Prostate gland (tissue), 2 donors: ENCODE measurements at places on chromosomes 1 and 21. TPM values are rescaled to one million over a fixed set of nuclear protein-coding genes. Genes with fewer than 3 reads are reported as not detected.
A peak's percentile ranks its signal among the peaks of the same experiment; 100 is the strongest.

DNA sequence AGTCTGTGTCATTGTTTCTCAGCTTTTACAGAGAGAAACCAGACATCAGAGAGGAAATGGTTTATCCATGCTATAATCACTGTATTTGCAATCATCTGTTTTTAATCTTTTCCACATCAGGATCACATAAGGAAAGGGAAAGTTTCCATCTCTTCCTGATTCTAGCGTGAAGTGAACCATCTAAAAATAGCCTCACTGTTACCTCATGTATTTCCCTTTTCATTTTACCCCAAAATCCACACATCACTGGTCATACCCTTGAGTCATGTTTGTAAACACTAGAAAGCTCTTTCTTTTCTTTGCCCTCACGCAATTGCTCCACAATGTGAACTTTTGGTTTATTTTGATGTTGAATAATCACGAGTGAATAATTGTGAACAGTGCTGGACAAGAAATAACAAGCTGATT is 146.0 kb downstream of the PLA2G4A start:
- no peak overlapping the region for H3K27ac ChIP-seq
- no peaks in the 10 kb centered on the region for H3K4me1 ChIP-seq
- H3K27me3 ChIP-seq, result no peaks in the 10 kb centered on the region
- H3K36me3 ChIP-seq, result no peaks in the 10 kb centered on the region
- DNase-seq, result no peak

DNA sequence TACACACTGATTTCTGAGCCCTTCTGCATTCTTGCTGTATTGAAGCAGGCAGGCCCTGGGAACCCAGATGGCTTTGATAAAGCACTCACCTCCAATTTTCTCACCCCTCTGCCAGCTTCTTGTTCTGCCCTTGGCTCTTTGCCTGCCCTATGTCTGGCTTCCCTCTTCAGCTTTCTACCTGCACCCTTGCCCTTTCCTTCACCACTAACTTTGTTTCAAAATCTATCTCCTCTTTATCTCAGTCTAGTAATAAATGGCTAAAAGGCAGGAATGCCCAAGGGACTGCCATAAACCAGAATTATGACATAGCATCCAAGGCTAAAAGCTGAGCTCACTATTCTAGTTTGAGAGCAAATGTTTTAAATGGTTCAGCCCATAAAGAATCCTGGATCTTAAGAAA is 178.7 kb downstream of the TNR start:
- H3K4me1 ChIP-seq, result no peaks in the 10 kb centered on the region
- H3K27ac ChIP-seq, result no peak overlapping the region

Gene CRYBG2
- 4.8 TPM for total RNA-seq

Gene TACSTD2
- 310 TPM for total RNA-seq

- no peaks in the 10 kb centered on the region for H3K27me3 ChIP-seq
- H3K27ac ChIP-seq, result no peak overlapping the region
- H3K4me1 ChIP-seq, result no peaks in the 10 kb centered on the region
- H3K4me3 ChIP-seq, result no peak overlapping the region
- DNase-seq, result no peak
Observed at GRCh38 chr1:165876121-165876520, 48.7 kb downstream of the UCK2 start.

- H3K27ac ChIP-seq, result no peak overlapping the region
- no peaks in the 10 kb centered on the region for H3K27me3 ChIP-seq
- DNase-seq, result no peak
- no peaks in the 10 kb centered on the region for H3K4me1 ChIP-seq
Observed at GRCh38 chr1:95636897-95637296, 402.9 kb downstream of the RWDD3 start.

Gene ACBD6
- total RNA-seq, result 41.9 TPM

Gene NUAK2
- total RNA-seq, result 20.0 TPM

DNA sequence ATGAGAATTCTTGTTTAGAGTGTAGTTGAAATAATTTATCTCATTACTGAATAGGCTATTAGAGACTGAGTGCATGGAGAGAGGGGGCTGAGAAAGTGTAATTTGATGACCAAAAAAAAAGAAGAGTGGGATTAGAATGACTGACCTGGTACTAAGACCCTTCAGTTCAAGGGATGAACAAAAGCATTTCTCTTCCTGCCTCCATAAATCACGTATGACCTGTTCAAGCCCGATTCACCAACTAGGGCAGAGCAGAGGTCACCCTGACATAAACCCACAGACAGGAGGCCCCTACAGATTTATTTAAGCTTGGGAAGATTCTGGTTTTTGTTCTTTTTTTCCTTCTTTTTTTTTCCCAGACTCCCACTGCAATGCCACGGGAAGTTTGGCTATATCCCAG is 123.7 kb upstream of the COP1 start:
- no peak overlapping the region for H3K27ac ChIP-seq
- H3K4me3 ChIP-seq, result no peak overlapping the region
- H3K27me3 ChIP-seq, result no peaks in the 10 kb centered on the region
- DNase-seq, result no peak

GRCh38 chr1:23196627-23197328 is 20.5 kb downstream of the HTR1D start:
- H3K27ac ChIP-seq, result no peak overlapping the region
- no peaks in the 10 kb centered on the region for H3K36me3 ChIP-seq
- DNase-seq, result no peak
- no peak overlapping the region for H3K4me3 ChIP-seq
- no peaks in the 10 kb centered on the region for H3K27me3 ChIP-seq

Gene SZT2
- total RNA-seq, result 76.9 TPM

Gene TTC39A
- total RNA-seq, result 78.4 TPM

Gene DHRS3
- 178 TPM for total RNA-seq

GRCh38 chr1:54977533-54978297 is 2.7 kb upstream of the TMEM61 start:
- no peak for DNase-seq
- H3K4me1 ChIP-seq, result no peaks in the 10 kb centered on the region
- no peaks in the 10 kb centered on the region for H3K36me3 ChIP-seq
- no peaks in the 10 kb centered on the region for H3K27me3 ChIP-seq
- no peak overlapping the region for H3K27ac ChIP-seq

Gene S100A9
- total RNA-seq, result 25.6 TPM

Gene FCRLB
- 2.3 TPM for total RNA-seq

Gene HPDL
- 0.41 TPM for total RNA-seq

DNA sequence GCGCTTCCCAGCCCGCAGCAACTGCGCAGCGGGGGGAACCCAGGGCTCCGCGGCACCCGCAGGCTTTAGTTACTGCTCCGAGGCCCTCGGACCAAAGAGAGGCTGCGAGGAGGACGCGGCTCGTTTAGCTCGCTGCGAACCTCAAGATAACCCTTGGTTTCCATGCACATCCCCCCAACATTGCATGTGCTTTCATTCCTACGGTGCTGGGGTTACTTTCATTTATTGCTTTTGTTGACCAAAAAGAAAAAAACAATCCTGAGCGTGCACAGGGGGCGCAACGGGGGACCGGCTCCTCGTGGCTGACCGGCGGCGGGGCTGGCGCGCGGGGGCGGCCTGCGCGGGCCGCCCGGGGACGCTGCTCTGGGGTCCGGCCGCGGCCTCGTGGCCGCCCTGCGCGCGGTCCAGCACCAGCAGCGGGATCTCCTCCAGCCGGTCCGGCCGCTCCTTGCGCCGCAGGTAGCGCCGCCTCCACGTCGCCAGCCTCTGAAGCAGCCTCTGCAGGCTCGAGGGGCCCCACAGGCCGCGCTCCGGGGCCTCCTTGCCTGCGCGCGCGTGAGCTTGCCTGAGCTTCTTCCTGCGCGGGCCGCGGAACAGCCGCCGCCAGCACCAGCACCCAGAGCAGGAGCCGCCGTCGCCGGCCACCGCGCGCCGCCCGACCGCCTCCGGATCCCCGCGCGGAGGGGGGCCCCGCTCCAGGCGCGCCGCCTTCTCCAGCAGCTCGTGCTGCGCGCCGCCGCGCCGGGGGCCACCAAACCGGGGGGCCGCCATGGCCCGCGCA is 77.4 kb downstream of the DESI2 start:
- H3K36me3 ChIP-seq, result no peaks in the 10 kb centered on the region
- no peak for DNase-seq

DNA sequence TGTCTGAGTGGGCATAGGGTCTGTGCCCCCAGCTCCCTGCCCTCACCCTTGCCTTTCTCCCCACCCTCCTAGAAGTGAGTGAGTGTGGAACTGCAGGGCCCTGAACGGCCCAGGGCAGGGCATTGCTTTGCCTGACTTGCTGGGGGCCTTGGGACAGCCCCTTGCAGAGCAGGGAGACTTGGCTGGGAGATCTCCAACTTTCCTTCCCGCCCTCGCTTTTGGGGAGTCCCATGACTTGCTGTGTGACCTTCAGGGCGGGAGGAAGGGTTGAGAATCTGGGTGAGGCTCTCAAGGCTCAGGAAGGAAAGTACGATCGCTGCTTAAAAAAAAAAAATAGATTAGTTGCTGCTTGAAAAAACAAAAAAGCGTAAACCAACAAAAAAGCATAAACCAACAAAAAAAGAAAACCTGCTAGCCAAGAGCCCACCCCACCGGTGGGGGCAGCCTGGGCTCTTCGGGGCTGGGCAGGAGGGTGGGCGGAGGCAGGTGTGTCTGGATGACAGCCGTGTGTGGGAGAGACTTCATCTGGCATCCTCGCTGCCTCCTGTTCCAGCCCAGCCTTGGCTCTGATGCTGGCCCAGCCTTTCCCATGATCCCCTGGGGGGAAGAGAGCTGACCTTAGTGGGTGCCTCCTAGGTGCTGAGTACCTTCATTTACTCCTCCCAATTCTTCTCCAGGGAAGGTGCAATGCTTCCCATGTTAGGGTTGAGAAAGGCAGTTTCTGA is 6.5 kb downstream of the NBL1 start:
- H3K27me3 ChIP-seq, result no peaks in the 10 kb centered on the region
- peak; percentile 38 for DNase-seq
- H3K4me1 ChIP-seq, result peaks cover 24% of the 10 kb centered on the region

GRCh38 chr1:121417325-121417923 is 232.6 kb downstream of the SRGAP2C start:
- no peaks in the 10 kb centered on the region for H3K27me3 ChIP-seq
- no peak overlapping the region for H3K27ac ChIP-seq
- H3K4me3 ChIP-seq, result no peak overlapping the region
- H3K36me3 ChIP-seq, result no peaks in the 10 kb centered on the region
- no peak for DNase-seq

DNA sequence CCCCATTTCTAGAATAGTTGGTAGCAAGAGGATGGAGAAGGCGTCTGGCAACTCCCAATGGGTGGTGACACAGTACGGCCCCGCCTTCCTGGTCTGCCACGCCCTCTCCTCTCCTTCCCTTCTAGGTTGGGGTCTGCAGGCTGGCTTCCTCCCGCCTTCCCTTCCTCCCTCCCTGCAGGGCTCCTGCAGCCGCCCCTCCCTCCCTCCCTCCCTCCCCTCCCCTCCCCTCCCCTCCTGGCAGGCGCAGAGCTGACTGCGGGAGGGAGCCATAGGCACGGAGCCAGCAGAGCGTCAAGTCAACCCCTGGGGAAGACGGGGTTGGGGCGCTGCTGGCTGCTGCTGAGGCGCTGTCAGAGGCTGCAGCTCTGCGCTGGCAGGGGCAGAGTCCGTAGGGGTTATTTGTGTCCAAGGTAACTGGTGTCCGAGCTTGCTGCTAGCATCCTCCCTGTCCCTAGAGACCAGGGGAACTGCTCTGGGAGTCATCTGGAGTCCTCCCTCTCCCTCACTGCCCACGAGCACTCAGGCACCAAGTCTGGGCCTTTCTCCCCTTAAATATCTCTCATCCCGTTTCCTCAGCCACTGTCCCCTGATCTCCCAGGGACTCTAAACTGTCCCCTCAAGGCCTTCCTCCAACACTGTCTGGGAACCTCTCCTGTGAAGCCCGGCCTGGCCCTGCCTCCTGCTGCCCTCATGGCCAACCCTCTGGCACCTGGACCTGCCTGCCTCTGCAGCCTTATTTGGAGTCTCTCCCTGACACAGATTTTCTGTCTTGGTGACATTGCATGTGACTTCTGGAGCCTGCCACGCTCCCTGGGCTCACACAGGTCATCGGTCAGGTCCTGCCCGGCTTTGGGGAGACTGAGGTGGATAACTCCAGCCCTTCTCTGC is 57.4 kb upstream of the ACOT11 start:
- H3K4me3 ChIP-seq, result no peak overlapping the region
- no peak for DNase-seq
- H3K27ac ChIP-seq, result no peak overlapping the region
- H3K4me1 ChIP-seq, result peaks cover 3% of the 10 kb centered on the region
- no peaks in the 10 kb centered on the region for H3K27me3 ChIP-seq

DNA sequence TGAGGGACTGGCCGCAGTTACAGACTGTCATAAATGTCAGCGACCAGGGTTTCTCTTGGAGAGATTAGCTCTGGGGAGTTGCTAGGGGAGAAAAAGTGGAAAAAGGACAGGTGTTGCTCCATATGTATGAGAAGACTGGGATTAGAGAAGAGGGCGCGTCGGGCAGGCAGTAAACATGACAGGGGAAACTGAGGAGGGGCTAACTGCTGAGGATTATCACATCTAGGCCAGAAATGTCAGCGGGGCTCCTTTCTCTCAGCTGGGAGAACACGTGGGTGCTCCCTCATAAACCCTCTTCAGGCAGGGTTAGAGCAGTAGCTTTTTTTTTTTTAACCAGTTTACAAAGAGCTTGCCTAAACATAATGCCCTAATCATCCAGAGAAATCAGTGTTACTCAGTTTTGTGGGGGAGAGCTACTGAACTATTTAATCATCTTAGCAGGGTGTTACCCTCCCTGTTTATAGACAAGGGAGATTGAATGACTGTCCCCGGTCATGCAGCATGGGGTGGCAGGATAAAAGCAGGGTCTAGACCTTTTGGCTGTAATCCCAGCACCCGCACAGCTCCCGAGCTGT is 35.2 kb downstream of the ELAPOR1 start:
- peak overlapping the region; percentile 84 for H3K27ac ChIP-seq
- no peak for DNase-seq
- H3K4me1 ChIP-seq, result peaks cover 32% of the 10 kb centered on the region
- no peaks in the 10 kb centered on the region for H3K36me3 ChIP-seq

DNA sequence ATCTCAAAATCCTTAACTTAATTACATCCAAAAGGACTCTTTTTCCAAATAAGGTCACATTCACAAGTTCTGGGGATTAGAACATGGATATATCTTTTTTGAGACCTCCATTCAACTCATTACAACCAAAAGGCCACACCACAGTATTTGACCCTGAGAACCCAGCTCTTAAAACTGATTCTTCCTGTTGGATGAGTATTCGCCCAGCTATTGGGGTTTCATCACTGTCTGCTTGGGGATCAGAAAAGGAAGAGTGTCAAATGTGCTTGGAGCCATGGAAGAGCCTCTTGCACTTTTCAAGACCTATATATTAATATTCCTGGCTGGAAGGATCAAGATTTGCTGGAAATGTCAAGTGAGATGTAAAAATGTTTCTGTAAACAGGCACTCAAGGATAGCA is 5.4 kb upstream of the TINAGL1 start:
- no peak overlapping the region for H3K4me3 ChIP-seq
- H3K4me1 ChIP-seq, result no peaks in the 10 kb centered on the region
- DNase-seq, result no peak
- H3K27me3 ChIP-seq, result no peaks in the 10 kb centered on the region
